ENCODE measurements at places on chromosomes 4 and X.

DNA sequence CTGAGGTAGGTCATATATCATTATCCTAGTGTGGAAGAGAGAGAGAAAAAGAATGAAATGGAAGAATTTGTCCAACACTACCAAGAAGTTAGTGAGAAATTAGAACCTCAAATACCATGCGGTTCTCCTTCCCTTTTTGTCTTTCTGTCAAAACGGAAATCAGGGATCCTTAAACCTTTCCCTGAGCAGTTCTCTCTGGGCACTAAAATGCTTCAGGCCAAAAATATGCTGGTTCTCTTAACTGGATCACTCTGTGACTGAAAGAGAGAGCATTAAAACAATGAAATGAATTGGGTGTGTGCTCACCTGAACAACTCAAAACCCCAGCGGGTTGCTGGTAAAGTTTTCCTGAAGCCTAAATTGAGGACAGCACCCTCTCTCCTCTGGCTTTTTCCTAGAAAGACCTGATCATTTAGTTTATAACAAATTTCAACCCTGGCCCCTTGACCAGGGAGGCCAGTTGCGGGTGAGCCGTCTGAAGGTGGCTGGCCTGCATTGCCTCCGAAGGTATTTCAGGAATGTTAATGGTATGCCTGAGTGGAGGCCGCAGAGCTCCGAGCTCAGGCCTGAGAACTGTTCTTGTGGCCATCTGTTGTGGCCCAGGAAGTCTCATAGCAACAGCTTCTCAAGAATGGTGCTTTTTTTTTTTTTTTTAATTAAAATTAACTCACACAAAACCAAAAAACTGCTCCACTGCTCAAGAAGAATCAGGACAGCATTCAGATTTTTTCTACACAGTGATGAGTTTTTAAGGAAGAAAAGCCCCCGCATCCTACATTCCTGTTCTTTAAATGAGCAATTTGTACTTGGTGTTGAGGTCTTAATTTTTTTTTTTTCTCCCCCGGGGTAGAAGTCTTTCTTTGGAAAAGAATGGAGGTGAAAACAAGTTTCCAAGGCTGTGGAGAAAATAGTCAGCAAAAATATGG is 155.1 kb downstream of the SHROOM3 start:
- no peak for DNase-seq

- DNase-seq = no peak
Observed at GRCh38 chr4:172688534-172688933, 480.1 kb upstream of the GALNT7 start.

- DNase-seq = peak; percentile 66
Observed at GRCh38 chr4:119212964-119213606, 572 bp downstream of the USP53 start.

DNA sequence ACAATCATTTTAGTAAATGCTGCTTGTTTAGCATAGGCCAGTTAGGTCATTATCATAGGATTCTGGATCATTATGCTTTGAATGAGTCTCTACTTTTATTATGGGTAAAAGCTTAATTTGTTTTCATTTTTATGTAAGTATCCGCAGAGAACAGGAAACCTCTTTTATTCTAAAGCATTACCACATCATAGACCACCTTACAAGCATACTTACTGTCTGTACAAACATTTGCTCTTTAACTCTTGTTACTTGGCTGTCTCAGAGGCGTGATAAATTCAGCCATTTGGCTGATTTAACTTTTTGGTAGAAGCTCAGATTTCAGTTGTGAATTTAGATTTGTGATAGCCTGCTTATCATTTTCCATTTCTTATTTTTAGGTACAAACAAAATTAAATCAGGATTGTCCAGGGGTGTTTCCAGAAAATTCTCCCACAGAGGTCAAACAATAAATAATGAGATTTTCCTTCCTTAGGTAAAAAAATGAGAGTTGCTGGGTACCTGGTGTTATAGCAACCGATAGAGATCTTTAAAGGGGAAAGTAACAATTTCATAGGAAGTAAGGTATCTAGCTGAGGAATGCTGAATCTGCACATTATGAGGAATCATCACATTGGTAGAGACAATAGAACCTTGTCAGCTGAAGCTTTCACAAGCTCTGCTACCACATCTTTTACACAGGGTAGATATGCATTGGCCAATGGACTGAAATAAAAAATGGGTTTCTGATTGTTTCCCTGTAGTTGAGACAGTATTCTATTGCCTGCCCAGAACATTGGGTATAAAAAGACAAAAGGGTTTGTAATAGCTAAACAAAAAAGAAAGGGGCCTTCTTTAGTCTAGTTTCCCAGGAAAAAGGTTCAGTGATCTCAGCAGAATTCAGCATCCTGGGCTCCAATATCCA is 62.5 kb downstream of the NDNF start:
- DNase-seq = no peak

DNA sequence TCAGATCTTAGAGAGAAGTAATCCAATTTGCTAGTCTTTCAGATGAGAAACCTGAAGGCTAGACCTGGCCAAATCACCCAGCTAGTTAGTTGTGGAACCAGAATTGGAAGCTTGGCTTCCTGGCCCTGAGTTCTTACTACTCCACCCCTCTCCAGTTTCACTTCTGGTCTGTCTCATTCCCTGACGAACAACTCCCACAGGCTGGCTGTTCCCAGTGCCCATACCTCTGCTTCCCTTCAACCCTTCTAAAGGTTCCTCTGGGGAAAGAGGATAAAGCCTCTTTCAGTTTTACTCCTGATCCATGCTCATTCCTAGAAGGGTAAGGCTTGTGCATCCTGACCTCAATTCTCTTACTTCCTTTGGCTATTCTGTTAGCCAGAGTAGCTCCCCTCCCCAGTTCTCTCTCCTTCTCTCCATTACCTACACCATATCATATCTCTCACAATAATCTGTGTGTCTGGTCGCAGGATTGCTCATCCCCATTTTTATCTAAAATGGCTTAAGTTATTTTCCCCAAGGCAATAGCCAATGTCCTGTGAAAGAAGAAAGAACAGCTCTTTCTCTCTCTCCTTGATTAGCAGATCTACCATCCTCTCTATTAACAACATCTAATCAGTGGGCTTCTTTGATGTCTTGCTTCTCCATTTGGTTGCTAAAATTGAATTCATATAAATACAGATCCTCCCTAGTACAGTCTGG is 155.0 kb upstream of the MAOA start:
- no peak for DNase-seq

- no peak for DNase-seq
Observed at GRCh38 chr4:99438405-99438780, 3.3 kb upstream of the ADH7 start.

DNA sequence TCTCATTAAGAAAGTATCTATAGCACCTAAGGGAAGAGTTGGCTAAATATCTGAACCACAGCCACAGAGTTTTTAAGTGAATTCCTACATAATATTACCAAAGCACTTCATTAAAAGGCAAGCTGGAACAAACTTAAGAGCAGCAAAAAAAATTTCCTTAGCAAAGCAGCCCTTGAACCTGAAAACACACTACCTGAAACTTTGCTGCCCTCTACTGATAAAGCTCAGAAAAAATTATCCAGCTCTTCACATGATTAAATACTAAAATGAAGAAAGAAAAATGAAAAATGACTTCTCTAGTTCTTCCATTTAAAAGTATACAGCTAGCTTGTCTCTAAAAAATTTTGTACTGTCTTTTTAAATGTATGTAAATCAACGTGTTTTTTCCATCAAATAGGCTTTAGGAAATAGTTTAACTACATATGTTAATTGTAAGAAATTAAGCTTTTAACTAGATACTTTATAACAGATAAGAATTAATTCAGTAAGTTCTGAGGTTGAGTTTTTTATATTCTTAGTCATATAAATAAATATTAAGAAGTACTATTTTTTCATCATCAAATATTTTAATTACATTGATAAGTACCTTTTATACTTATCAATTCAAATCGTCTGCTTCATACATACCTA is 156.1 kb downstream of the STPG2 start:
- no peak for DNase-seq

DNA sequence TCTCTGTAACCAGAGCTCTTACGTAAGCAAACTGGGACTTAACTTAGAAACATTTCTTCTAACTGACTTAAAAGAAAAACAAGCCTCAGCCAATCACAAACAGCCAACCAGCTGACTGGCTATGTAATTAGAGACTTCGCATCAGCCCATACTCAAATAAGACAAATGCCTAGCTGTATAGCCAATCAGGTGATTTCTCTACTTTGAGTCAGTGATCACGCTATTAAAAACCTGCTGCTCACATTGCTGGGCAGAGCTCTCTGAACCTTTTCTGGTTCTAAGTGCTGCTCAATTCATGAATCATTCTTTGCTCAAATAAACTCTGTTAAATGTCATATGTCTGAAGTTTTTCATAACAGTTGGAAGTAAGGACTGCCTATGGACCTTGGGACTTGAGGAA is 9.9 kb upstream of the SMIM10L2A start:
- no peak for DNase-seq

GRCh38 chrX:87517571-87518141 is at the start of gene KLHL4:
Gene KLHL4 (plus strand): TSS chrX:87517802. CDS start chrX:87517894, 92 bp downstream.
- DNase-seq = peak; percentile 5

DNA sequence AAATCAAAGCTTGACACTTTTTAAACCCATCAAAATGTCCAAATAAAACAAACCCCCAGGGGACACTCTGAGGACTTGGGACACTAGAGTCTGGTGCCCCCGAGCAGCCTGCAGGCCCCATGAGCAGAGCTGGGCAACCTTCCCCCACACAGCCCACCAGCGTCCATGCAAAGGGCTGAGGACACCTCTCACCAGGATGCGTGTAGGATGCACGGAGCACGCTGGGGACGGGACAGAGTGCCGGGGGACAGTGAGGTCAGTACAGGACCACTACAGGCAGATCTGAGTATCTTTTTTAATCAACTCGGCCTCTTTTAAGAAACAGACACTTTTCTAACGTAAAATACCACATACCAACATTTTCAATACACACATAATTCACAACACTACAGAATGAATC is 6.9 kb downstream of the GAK start:
- no peak for DNase-seq

GRCh38 chr4:185304541-185304940 is 91.2 kb downstream of the LRP2BP start:
- no peak for DNase-seq

DNA sequence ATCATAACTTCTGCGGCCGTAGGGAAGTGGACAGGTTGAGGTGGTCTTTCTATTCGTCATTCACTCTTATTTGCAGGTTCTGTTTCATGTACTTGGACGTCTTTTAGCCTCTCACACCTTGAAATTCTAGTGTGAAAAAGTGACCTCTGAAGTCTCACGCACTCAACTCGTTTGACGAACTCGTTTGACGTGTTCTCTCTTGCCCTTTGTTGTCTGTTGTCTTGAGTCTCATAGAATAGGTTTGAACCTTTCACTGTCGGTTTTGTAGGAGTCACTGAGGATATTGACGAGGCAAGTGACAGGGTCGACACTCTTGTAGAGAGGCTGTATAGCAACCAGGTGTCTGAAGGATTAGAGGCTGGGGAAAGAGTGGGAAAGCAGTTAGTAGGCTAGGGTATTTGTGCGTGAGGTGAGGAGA is 1.1 kb upstream of the PGRMC2 start:
- no peak for DNase-seq

Data from substantia nigra (tissue), 51 donors.